NCI-H2081 treated with DMSO at 0.1 percent for 48 hours (cell line): ENCODE measurements at places on chromosomes 13 and 19.

GRCh38 chr13:110023729-110024644 lies 237.6 kb upstream of the IRS2 start:
- no peak for DNase-seq

GRCh38 chr13:97124915-97125809 lies 97.0 kb upstream of the MBNL2 start:
- no peak for DNase-seq

DNA sequence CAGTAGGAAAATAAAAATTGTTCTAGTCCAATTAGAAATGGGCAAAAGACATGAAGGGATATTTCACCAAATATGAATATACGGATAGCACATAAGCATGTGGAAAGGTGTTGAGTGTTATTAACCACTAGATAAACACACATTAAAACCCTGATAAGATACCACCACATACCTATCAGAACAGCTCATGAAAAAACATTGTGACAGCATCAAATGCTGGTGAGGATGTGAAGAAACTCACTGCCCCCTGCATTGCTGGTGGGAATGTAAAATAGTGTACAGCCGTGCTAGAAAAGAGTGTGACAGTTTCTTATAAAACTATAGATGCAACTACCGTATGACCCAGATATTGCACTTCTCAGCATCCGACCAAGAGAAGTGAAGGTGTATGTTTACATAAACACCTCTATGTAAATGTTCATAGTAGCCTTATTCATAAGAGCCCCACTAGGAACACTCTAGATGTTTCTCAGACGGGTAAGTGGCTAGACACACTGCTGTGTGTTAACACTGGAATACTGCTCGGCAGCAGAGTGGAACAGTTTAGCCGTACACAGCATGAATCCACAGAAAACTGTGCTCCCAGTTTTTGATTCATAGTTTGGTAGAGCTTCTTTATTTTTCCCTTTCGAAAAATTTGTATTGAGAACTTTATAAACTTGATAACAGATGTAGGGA lies 321.1 kb downstream of the MYO16 start:
- no peak for DNase-seq

DNA sequence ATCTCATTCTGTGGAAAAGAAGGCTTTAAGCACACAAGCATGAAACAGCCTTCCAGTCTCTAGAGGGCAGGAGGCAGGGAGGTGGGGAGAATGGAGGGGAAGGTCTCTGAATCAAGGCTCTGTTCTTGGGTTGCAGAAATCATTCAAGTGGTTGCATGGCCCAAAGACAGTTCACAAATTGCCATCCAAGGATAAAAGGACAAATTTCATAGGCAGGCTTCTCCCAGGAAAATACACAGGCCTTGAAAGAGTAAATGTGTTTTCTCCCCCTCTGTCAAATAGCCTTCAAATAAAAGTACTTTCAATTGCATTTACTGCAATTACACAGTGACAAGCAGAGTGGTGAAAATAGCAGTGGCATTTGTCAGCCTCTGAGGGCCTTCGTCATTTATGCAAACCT lies 450.8 kb downstream of the DCT start:
- no peak for DNase-seq

- no peak for DNase-seq
These were observed 9.2 kb downstream of the ABCA7 start for GRCh38 chr19:1049106-1049505.

GRCh38 chr13:27020415-27020814 lies 151.2 kb downstream of the USP12 start:
- DNase-seq = no peak

DNA sequence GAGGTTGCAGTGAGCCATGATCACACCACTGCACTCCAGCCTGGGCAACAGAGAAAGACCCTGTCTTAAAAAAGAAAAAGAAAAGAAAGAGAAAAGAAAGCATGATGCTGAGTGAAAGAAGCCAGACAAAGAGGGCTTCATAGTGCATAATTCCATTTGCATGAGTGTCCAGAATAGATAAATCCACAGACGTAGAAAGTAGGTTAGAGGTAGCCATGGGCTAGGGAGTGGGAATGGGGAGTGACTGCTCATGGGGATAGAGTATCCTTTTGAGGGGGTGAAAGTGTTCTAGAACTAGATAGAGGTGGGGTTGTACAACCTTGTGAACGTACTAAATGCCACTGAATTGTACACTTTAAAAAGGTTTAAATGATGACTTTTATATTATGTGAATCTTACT lies 7.6 kb upstream of the OR1I1 start:
- DNase-seq = no peak

- DNase-seq = no peak
These were observed 21.0 kb upstream of the LRCH1 start for GRCh38 chr13:46531953-46532352.

- no peak for DNase-seq
These were observed 6.2 kb downstream of the SYT5 start for GRCh38 chr19:55173714-55174409.

DNA sequence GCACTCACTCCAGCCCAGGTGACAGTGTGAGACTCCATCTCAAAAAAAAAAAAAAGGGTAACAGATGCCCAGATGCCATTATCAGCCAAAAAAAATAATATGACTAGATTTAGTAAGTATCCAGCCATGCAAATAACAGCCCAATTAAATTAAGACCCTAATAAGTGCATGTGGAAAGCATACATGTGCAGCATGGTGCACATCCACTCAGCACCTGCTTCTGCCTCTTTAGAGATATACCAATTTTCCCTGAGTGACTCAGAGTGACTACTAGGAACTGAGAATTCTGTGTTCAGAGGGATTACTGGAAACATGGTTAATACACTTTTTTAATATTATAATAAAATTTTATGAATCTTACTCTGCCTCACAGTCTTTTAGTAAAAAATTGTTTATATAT lies 29.8 kb upstream of the ZNF675 start:
- DNase-seq = no peak

- no peak for DNase-seq
These were observed 8.0 kb downstream of the MAP2K2 start for GRCh38 chr19:4115818-4116385.

- no peak for DNase-seq
These were observed 929.0 kb downstream of the SLITRK6 start for GRCh38 chr13:84870190-84870589.

- no peak for DNase-seq
These were observed 19.1 kb upstream of the PNMA8B start for GRCh38 chr19:46514589-46515289.

- no peak for DNase-seq
These were observed 23.5 kb upstream of the MYDGF start for GRCh38 chr19:4693471-4694121.
